ENCODE measurements at places on chromosomes 7 and 10.
A peak's percentile ranks its signal among the peaks of the same experiment; 100 is the strongest.

- no peak for DNase-seq
Observed at GRCh38 chr7:2658941-2659340, 27.2 kb downstream of the TTYH3 start.

DNA sequence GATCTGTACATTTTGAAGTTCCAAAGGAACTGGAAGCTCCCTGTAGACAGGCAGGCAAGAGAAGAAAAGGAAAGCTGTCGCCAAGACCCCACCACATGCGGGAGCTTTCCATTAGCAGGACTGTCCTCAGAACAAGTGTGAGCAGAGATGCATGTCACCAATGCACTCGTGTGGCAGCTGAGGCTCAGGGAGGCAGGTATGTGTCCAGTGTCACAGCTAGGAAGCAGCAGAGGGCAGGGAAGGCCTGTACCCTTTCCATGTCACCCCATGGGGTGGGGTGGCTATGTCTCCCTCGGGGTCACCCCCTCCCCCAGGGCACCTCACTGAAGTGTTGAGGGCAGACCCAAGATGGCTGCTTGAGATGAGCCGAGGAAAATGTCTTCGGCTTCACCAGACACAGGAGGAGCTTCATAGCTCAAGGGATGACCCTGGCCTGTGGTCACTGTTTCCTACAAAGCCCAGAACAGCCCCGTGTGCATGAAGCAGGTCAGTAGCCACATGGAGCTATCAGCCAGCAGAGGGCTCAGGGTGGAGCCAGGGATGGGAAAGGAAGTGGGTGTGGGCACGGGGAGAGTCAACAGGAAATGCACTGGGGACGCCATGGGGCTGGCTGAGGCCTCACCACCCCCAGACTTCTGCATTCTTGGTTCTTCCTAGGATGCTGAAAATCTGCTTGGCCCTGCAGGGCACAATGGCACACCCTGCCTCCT, 96.6 kb downstream of the FAM53B start:
- DNase-seq, result peak; percentile 33

GRCh38 chr10:30454744-30455510, 20.9 kb downstream of the MAP3K8 start:
- DNase-seq, result no peak

DNA sequence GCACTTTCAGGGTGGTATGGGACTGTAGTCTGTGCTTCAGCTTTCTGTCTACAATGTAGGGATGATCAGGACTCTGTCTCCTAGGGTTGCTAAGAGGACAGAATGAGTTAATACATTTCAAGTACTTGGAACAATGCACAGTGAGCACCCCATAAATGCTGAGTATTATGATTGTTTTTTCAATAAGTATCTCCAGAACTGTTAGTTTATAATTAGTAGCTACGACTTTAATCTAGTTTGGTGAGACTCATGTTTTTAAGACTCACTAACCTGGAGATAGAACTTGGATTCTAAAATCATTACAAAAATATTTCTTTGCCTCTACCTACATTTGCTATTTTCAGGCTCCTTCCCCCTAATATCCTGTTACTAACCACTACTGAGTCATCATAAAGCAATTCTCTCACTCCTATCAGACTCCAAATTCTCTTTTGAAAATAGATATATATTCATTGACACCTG, 95.3 kb downstream of the CPED1 start:
- no peak for DNase-seq

DNA sequence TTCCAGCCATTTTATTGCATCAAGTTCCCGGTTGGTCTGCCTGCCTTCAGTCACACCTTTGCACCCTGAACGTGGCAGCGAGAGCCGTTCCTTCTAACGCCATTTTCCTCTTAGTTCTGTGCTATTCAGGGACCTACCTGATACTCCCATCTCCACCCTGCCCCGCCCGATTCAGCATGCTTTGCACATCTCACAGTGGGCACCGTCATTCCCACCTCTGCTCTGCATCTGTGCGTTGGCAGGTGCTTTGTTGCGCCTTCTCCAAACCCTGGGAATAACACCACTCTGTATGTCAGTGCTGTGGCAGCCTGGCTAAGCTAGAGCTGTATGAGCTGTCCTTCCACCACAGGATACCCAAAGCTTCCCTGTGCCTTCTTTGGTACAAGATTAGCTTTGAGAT, 96.8 kb downstream of the ACTR3B start:
- DNase-seq, result no peak

- DNase-seq, result no peak
Observed at GRCh38 chr10:30853066-30853465, 178.6 kb downstream of the ZNF438 start.

- no peak for DNase-seq
Observed at GRCh38 chr7:64889686-64890162, 13.3 kb upstream of the ZNF273 start.

- no peak for DNase-seq
Observed at GRCh38 chr7:876972-877311, 588 bp downstream of the GET4 start.
